T-cell (primary cell): ENCODE measurements at places on chromosomes 7 and 10. TPM values are rescaled to one million over a fixed set of nuclear protein-coding genes. Genes with fewer than 3 reads are reported as not detected.

DNA sequence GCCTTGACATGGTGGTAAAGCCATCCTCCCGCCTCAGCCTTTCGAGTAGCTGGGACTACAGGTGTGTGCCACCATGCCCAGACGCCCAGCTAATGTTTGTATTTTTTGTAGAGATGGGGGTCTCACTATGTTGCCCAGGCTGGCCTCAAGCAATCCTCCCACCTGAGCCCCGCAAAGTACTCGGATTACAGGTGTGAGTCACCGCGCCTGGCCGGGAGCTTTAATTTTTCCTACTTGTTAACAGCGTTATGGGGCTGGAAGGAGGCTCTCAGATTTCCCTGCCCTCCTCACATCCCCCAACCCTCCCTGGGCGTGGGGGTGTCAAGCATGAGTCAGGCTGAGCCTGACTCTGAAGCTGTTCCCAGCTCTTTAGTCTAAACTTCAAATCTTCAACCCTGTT lies 8.3 kb downstream of the ALKBH4 start:
- no peak for DNase-seq

- no peak for DNase-seq
Measured at GRCh38 chr7:150742286-150742968, 5.2 kb downstream of the GIMAP5 start.

DNA sequence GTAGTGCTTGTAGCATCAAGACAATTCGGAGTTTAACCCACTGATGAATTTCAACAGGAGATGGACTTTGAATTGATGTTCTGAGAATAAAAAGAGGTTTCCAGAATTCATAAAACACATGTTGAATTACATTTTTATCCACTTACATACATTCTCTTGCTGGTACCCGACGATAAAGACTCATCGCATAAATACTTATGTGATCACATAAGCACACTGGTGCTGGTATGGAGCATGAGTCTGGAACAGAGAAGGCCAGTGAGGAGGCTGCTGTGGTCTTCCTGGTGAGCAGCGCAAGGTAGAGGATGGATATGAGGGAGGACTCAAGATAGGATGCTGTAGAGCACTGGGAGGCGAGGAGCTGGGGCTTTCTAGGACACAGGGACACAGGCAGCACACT lies 109.0 kb downstream of the RNF216 start:
- no peak for DNase-seq

Gene DDX21
- 53.7 TPM for total RNA-seq

Gene CTAGE4
- 1.0 TPM for total RNA-seq

Gene ETV1
- total RNA-seq = 0.58 TPM

Gene SYT15
- 1.5 TPM for total RNA-seq
